ENCODE measurements at places on chromosomes 1 and 21. TPM values are rescaled to one million over a fixed set of nuclear protein-coding genes. Genes with fewer than 3 reads are reported as not detected.

DNA sequence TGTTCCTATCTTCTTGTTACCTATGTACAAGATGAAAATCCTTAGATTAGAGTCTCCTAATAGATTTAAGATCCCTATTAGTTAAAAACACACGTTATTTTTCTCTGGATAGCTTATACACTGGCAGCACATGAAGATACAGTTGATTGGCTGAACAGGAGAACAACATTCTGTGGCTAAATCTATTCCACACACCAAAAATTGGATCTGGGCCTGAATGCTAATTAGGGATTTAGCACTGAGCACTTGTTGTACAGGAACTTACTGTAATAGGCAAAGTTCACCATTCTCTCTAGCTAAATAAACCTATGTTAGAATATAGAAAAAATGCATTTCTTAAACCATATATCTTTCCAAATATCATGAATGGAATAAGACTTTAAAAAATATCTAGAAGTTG, 117.1 kb upstream of the PTGFR start:
- no peaks in the 10 kb centered on the region for H3K36me3 ChIP-seq
- H3K4me1 ChIP-seq: peaks cover 21% of the 10 kb centered on the region
- H3K4me3 ChIP-seq: no peak overlapping the region
- H3K27me3 ChIP-seq: no peaks in the 10 kb centered on the region

- H3K36me3 ChIP-seq: no peaks in the 10 kb centered on the region
- no peak overlapping the region for H3K27ac ChIP-seq
- peak; percentile 19 for DNase-seq
- no peak overlapping the region for H3K4me3 ChIP-seq
Measured at GRCh38 chr1:185644531-185644930, 89.7 kb upstream of the HMCN1 start.

DNA sequence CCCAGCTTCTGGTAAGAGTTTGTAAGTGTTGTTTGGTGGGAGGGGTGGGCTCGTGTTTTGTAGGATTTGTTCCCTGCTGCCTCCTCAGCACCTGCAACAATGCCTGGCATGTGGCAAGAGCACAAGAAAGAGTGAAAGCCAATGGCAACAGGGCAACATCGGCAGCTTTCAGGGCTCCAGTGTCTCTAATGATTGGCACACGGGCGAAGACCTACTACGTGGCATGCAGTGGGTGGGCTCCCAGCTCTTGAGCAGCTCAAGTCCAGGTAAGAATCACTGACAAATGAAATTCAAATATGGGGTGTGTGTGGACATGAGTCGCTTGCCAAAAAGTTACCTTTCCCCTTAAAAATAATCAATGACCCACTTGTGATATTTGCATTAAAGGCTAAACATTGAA, 23.9 kb upstream of the SLC1A7 start:
- no peak overlapping the region for H3K27ac ChIP-seq
- H3K36me3 ChIP-seq: no peaks in the 10 kb centered on the region
- no peak overlapping the region for H3K4me3 ChIP-seq
- H3K4me1 ChIP-seq: no peaks in the 10 kb centered on the region

DNA sequence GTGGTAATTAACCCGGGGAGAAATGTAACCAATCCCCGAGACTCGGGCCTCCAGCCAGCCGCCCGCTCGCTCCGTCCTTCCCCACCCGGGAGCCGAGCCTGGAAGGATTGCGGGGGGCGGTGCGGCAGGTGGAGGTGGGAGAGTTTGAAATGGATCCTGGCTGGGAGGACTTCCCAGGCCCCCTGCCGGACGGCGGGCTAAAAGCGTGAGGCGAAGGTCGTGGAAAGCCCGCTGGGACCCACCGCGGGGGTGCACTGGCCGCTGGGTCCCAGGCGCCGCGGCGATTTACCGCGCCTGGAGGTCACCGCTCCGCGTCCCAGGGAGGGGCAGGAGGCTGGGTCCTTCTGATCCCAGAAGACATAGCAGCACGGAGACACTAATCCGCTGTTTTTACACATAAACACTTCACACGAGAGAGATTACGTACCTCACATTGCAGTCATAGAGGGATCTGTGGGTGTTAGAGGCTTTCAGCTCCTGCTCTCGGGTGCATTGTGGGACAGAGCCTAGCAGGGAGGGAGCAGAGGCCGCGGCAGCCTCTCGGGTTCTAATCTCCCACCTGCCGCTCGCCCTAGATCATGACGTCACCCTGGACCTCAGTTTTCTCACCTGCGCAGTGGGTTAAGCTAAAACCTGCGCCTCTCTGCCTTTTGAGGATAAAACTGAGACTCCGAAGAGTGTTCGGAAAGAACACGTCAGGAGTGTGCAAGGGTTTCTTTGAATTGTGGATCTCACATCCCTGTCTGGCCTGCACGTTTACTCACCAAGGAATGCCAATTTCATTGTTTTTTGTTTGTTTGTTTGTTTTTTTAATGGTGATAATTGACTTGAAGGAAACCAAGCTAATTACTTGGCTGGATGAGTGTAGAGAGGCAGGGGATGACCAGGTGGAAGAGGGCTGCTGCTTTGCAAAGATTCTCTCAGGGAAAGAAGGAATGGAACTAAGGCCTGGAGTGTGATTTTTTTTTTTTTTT, 17.1 kb upstream of the TMEM9 start:
- no peaks in the 10 kb centered on the region for H3K27me3 ChIP-seq
- no peaks in the 10 kb centered on the region for H3K36me3 ChIP-seq
- peaks cover 19% of the 10 kb centered on the region for H3K4me1 ChIP-seq
- peak overlapping the region; percentile 27 for H3K27ac ChIP-seq

DNA sequence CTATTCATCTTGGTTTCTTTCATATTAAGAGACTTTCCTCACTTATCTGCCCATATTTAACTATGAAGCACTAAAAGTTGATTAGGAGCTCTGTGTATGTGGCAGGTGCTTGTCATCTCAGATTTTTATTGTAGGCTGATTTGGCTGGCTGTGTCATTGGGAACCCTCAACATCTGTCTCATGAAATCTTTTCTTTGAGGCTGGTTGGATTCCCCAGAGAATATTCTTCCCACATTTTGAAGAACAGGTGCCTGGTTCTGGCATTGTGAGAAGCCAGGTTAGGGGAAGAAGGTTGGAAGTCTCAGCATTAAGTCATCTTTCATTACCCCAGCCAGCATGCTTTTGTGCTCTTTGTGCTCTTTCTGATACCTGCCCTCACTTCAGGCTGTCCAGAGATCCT, 37.1 kb downstream of the EEIG2 start:
- H3K36me3 ChIP-seq: no peaks in the 10 kb centered on the region
- no peak overlapping the region for H3K27ac ChIP-seq
- H3K4me3 ChIP-seq: no peak overlapping the region
- H3K27me3 ChIP-seq: no peaks in the 10 kb centered on the region
- peaks cover 11% of the 10 kb centered on the region for H3K4me1 ChIP-seq
- DNase-seq: no peak

GRCh38 chr1:55635856-55636255, 420.7 kb upstream of the USP24 start:
- H3K27ac ChIP-seq: no peak overlapping the region
- H3K4me1 ChIP-seq: peaks cover 13% of the 10 kb centered on the region
- H3K27me3 ChIP-seq: no peaks in the 10 kb centered on the region
- H3K4me3 ChIP-seq: no peak overlapping the region

DNA sequence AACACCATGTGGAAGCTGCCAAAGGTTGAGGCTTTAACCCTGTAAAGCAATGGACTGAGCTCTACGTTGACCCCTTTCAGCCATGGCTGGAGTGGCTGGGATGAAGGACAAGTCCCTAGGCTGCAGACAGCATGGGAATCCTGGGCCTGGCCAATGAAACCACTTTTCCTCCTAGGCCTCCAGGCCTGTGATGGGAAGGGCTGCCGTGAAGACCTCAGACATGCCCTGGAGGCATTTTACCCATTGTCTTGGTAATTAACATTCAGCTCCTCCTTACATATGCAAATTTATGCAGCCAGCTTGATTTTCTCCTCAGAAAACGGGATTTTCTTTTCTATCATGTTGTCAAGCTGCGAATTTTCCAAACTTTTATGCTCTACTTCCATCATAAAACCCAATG, 214.5 kb downstream of the RGS7 start:
- no peaks in the 10 kb centered on the region for H3K36me3 ChIP-seq
- no peak overlapping the region for H3K4me3 ChIP-seq
- peaks cover 61% of the 10 kb centered on the region for H3K27me3 ChIP-seq

DNA sequence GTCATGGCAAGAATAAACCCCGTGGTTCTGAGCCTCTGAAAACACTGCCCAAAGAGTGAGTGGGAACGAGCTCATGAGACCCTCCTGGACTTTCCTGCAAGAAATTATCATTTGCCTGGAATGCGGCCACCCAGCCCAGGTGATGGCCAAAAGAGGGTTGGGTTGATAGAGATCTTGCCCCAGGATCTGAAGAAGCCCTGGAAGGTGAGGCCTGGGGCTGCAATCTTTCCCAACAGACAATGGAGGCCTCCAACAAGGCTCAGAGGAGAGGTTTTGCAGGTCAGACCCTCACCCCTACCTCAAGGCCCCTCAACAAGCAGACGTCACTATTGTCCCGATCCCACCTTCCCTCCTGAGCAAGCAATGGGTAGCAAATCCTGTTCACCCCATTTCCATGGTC, 106.0 kb upstream of the SOD1 start:
- no peaks in the 10 kb centered on the region for H3K36me3 ChIP-seq
- peaks cover 17% of the 10 kb centered on the region for H3K4me1 ChIP-seq
- no peak for DNase-seq
- no peak overlapping the region for H3K4me3 ChIP-seq

DNA sequence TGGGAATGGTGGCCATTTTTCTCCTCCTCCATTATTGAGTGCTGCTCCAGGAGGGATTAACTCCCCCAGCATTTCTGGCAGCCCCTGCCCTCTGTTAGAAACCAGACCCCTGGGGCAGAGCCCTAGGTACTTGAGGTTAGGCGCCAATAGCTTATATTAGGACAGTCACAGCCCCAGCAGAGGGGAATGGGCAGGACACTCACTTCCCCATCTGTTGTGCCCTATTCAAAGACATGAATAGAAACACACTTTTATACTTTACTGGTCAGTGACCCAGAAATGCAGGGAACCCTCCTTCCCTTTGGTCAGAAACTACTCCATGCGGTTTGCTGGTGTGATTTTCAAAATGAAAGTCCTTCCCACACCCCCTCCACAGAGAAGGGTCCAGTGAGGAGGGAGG, 267.7 kb downstream of the PTBP2 start:
- H3K4me1 ChIP-seq: peaks cover 7% of the 10 kb centered on the region
- no peaks in the 10 kb centered on the region for H3K27me3 ChIP-seq
- H3K36me3 ChIP-seq: no peaks in the 10 kb centered on the region
- H3K4me3 ChIP-seq: no peak overlapping the region
- DNase-seq: no peak
- H3K27ac ChIP-seq: no peak overlapping the region

GRCh38 chr1:24357038-24357437, 37.9 kb downstream of the GRHL3 start:
- H3K4me3 ChIP-seq: no peak overlapping the region
- no peak for DNase-seq
- H3K4me1 ChIP-seq: peaks cover 5% of the 10 kb centered on the region
- no peaks in the 10 kb centered on the region for H3K36me3 ChIP-seq
- no peak overlapping the region for H3K27ac ChIP-seq

- no peaks in the 10 kb centered on the region for H3K27me3 ChIP-seq
- H3K4me3 ChIP-seq: no peak overlapping the region
- H3K4me1 ChIP-seq: 0 out of 2 replicates have a peak, but pooled peaks cover 4% of the 10 kb centered on the region
- no peak overlapping the region for H3K27ac ChIP-seq
Measured at GRCh38 chr1:233959102-233959501, 54.6 kb downstream of the SLC35F3 start.

GRCh38 chr1:11877074-11877473, 18.3 kb upstream of the NPPB start:
- H3K36me3 ChIP-seq: no peaks in the 10 kb centered on the region
- no peak for DNase-seq
- H3K4me1 ChIP-seq: no peaks in the 10 kb centered on the region
- H3K4me3 ChIP-seq: no peak overlapping the region

DNA sequence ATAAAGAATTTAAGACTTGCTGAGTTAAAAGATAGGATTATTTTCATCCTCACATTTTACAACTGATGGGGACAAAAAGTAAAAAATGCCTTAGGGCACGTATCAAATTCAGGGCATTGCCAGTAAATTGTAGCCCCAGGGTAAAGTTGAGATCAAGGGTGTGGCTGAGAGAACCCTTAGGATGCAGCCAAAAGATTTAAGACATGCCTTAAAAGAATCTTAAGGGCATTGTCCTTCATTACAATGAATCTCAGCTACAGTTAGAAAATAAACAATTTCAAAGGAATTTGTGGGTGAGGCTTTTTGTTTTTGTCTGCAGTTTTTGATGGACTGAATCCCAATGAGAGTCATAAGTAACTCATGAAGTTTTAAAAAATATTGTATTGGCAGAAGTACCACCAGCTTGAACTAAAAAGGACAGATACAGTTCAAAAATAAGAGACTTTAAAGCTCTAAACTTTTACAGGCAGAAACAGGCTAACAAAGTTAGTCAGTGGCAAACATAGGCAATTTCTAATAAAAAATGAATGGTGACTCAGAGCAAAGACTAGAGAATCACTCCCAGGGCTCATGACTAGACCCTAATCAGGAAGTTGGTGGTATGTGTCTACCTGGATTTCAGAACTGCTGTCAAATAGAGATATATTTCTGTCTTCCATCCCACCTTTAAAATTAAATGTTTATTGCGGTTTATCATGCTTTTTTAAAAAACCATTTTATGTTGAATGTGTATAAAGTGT, 165.1 kb upstream of the SNX7 start:
- peak overlapping the region; percentile 31 for H3K4me3 ChIP-seq
- H3K27ac ChIP-seq: peak overlapping the region; percentile 93
- H3K4me1 ChIP-seq: peaks cover 33% of the 10 kb centered on the region

DNA sequence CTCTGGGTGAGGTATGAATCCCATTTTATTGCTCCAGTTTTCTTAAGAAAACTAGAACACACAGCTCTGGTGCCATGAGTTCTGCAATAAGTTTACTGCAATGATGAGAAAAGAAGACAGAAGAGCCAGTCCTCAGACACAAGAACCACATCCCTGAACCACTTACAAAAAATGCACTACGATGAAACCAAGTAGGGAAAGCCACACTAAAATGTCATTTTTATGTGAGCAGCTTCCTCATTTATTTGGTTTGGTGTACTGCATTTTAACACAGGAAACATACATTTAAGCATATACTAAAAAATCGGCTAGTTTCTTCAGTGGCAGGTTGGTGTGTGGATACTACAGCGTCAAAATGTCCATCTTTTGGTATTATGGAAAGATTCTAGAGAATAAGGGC, 95.9 kb downstream of the PTPN14 start:
- H3K4me3 ChIP-seq: no peak overlapping the region
- DNase-seq: no peak
- H3K27ac ChIP-seq: peak overlapping the region; percentile 29
- peaks cover 45% of the 10 kb centered on the region for H3K4me1 ChIP-seq
- H3K36me3 ChIP-seq: no peaks in the 10 kb centered on the region

DNA sequence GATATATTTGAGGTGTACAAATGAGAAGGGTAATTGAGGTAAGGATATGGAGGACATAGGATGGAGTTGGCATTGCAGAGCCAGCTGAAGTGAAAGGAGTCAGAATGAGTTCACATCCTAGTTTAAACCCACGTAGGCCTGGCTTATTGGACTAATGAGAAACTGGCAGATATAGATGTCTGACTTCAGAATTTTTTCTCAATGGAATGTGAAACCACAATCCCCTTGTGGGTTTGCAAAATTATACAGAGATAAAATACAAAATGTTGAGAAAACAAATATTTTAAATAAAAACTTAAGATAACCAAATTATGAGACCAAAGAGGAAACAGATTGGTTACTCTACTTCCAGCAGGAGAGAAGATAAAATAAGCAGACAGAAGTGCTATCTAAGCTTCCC, 277.4 kb upstream of the LRRC7 start:
- peaks cover 10% of the 10 kb centered on the region for H3K27me3 ChIP-seq
- DNase-seq: no peak
- H3K4me3 ChIP-seq: no peak overlapping the region
- no peaks in the 10 kb centered on the region for H3K36me3 ChIP-seq
- no peak overlapping the region for H3K27ac ChIP-seq

LRRN2 gene
- 9.0 TPM for total RNA-seq

OLIG2 gene
- not detected for total RNA-seq

VAV3 gene
- 0.98 TPM for total RNA-seq

SLC37A1 gene
- 34.2 TPM for total RNA-seq

LINGO4 gene
- total RNA-seq: not detected

RPS6KC1 gene
- 22.3 TPM for total RNA-seq

ARF1 gene
- total RNA-seq: 685 TPM

Measured in PC-3 (cell line).